ENCODE measurements at places on chromosomes 3 and 15.
A peak's percentile ranks its signal among the peaks of the same experiment; 100 is the strongest.

DNA sequence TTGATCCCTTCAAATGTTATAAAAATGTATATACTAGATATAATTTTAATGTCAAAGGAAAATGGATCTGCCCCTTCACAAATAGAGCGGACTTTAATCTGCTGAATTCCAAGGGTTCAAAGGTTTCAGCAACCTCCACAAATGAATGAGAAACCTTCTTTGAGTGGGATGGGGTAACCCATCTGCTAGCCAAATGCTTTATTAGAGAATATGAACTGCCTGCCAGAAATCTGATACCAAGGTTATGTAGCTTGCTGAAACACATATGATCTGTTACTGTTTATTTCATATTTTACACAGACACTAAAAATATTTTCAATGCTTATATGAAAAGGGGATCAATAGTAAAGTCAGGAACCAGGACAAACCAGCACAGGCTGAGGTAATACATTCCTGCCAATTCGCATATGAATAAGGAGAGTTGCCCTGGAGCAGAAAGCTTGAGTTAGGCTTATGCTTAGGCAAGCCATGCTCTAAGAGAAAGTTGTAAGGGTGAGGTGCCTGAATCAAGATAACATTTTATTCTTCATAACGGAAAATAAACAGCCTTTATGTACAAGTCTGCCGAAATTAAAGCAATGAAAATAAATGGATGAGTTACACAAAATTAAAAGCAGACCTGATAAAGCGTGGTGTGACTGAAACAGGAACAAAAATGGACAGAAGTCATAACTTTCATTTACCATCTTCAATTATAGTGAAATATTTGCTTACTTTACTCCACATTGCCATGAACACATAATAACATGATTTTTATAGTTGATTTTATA lies 26.5 kb downstream of the PLOD2 start:
- no peak for DNase-seq
- H3K27ac ChIP-seq = no peak overlapping the region
- no peaks in the 10 kb centered on the region for H3K27me3 ChIP-seq
- H3K4me1 ChIP-seq = peaks cover 16% of the 10 kb centered on the region

- H3K4me1 ChIP-seq = no peaks in the 10 kb centered on the region
- H3K36me3 ChIP-seq = no peaks in the 10 kb centered on the region
- H3K27ac ChIP-seq = peak overlapping the region; percentile 61
- DNase-seq = no peak
- H3K27me3 ChIP-seq = no peaks in the 10 kb centered on the region
- peak overlapping the region; percentile 90 for H3K4me3 ChIP-seq
Measured at GRCh38 chr3:101513419-101513986, 491 bp upstream of the SENP7 start.

- H3K27ac ChIP-seq = no peak overlapping the region
- no peak for DNase-seq
- H3K4me3 ChIP-seq = no peak overlapping the region
- H3K36me3 ChIP-seq = peaks cover 1% of the 10 kb centered on the region
- no peaks in the 10 kb centered on the region for H3K27me3 ChIP-seq
Measured at GRCh38 chr3:127011270-127011992, 28.5 kb downstream of the PLXNA1 start.

DNA sequence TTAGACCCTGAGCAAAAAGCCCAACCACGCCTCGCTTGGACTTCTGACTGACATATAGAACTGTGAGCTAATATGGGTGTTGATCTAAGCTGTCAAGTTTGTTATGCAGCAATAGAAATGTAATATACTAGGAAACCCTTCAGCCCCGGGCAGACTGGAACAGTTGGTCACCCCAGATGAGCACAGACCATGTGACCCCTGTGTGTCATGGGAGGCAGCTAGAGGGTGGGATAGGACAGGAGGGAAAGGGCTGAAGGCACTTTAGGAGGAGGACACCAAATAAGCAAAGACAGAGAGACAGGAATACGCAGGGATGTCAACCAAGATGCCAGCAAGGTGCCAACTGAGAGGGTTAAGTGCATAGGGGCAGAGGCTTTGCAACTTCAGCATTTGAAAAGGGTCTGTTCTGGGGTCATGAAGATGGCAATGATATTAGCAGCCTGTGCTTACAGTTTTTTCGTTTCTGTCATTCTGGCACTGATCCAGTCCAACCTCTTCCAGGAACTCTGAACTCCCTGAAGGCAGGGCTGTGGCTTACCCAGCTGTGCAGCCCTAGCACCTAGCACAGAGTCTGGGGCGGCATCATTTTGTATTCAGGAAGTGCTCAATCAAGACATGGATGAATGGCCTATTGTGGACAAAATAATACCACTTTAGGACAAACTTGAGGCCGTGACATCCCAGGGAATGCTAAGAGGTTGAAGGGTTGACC lies 51.4 kb downstream of the HES1 start:
- DNase-seq = no peak
- H3K4me3 ChIP-seq = no peak overlapping the region
- H3K27me3 ChIP-seq = no peaks in the 10 kb centered on the region
- H3K36me3 ChIP-seq = no peaks in the 10 kb centered on the region
- no peak overlapping the region for H3K27ac ChIP-seq

GRCh38 chr15:100275641-100276040 lies 66.1 kb downstream of the ADAMTS17 start:
- no peaks in the 10 kb centered on the region for H3K4me1 ChIP-seq
- no peak for DNase-seq

DNA sequence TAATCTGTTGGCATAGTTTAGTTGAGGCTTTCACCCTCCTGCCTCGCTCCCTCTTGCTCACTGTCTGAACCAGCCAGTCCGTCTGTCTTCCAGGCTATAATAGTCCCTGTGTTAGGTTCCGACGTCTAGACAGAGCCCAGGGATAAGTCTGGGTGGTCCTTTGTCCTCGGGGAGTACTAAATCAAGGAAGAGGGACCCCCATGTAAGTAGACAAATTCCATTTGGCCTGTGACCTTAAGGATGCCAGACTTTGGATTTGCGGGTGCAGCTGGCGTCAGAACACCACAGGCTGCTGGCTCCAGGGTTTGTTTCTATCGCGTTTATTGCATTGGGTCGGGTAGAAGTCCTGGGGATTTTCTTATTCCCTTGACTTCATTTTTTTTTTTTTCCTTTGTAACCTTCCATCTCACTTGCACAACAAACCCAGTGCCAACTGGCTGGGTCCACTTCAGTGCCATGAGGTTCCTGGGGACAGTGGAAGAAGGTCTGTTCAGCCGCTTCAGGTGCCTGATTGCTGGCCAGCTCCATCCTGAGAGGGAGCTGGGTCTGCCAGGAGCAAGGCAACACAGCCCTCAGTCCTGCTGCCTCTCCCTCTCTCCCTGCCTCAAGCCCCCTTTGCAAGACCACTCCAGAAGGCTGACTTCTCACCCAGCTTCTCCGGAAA lies 95.4 kb upstream of the KLHL25 start:
- DNase-seq = no peak
- no peaks in the 10 kb centered on the region for H3K4me1 ChIP-seq
- no peak overlapping the region for H3K27ac ChIP-seq
- no peaks in the 10 kb centered on the region for H3K27me3 ChIP-seq
- no peak overlapping the region for H3K4me3 ChIP-seq

- H3K27me3 ChIP-seq = no peaks in the 10 kb centered on the region
- H3K4me1 ChIP-seq = no peaks in the 10 kb centered on the region
- H3K27ac ChIP-seq = peak overlapping the region; percentile 72
- no peak overlapping the region for H3K4me3 ChIP-seq
- no peak for DNase-seq
Measured at GRCh38 chr3:155912579-155913190, 42.2 kb downstream of the GMPS start.

- H3K27ac ChIP-seq = no peak overlapping the region
- no peaks in the 10 kb centered on the region for H3K27me3 ChIP-seq
- H3K4me3 ChIP-seq = no peak overlapping the region
- H3K36me3 ChIP-seq = no peaks in the 10 kb centered on the region
- no peaks in the 10 kb centered on the region for H3K4me1 ChIP-seq
- DNase-seq = no peak
Measured at GRCh38 chr15:89400116-89400781, 65.6 kb upstream of the POLG start.

DNA sequence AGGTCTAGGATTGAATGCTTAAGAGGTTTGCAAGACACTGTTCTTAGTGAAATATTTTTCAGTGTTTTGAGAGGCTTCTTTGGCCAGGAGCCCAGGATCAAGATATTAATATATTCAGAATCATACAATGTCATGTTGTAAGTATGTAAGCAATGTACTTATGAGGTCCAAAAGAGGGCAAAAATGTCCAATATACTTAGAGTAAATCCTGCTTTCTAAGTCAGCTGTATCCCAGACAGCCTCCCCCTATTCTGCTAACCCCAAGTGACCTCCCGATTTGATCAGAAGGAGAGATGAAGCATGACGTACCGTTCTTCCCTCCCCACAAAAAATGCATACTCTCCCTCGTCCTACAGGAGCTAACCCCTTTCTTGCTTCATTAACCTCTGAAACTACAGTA lies 70.9 kb downstream of the CHAC1 start:
- no peaks in the 10 kb centered on the region for H3K27me3 ChIP-seq
- peaks cover 2% of the 10 kb centered on the region for H3K4me1 ChIP-seq
- peak overlapping the region; percentile 98 for H3K27ac ChIP-seq
- DNase-seq = no peak

DNA sequence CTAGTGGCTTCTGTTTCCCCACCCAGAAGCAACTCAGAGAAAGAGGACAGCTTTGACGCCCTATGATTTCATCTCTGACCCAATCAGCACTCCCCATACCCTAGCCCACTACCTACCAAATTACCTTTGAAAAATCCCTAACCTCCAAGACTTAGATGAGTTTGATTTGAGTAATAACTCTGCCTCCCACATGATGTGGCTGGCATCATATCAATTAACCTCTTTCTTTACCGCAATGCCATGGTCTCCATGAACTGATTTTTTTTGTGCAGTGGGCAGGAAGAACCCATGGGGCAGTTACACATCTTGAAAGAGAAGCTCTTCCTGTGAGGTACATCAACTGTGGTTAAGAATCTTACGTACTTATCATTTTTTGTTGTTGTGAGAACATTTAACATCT lies 25.5 kb upstream of the APOD start:
- no peaks in the 10 kb centered on the region for H3K27me3 ChIP-seq
- no peaks in the 10 kb centered on the region for H3K4me1 ChIP-seq
- no peak overlapping the region for H3K27ac ChIP-seq
- DNase-seq = no peak

DNA sequence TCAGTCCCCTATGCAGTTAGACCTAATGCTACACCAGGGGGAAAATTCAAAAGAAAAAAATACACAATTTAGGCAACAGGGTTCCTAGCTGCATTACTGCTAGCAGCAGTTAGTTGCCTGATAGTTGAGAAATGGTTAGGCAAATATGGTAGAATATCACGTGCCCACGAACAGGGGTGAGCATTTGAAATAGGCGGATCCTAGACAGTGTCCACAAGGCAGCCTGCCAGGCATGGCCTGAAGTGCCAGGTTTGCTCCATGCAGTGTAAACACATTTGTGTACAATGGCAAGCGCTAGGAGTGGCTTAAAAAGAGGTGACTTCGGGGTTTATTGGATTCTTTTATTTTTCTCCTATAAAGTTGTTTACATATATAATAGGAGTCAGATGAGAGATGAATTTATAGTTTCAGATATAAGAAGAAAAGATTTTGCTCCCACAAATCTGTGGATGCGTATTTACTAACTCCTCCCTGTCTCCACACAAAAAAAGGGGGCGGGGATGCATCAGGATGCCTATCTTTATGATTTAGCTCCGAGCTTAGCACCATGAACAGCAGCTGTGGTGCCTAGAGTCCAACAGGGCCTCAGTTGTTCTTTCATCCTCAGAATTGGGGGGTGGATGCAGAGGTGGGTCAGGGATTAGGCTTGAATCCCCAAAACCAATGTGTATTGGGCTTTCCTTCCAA lies 3.9 kb upstream of the TGM4 start:
- no peak overlapping the region for H3K27ac ChIP-seq
- H3K27me3 ChIP-seq = no peaks in the 10 kb centered on the region
- no peaks in the 10 kb centered on the region for H3K4me1 ChIP-seq
- no peaks in the 10 kb centered on the region for H3K36me3 ChIP-seq

DNA sequence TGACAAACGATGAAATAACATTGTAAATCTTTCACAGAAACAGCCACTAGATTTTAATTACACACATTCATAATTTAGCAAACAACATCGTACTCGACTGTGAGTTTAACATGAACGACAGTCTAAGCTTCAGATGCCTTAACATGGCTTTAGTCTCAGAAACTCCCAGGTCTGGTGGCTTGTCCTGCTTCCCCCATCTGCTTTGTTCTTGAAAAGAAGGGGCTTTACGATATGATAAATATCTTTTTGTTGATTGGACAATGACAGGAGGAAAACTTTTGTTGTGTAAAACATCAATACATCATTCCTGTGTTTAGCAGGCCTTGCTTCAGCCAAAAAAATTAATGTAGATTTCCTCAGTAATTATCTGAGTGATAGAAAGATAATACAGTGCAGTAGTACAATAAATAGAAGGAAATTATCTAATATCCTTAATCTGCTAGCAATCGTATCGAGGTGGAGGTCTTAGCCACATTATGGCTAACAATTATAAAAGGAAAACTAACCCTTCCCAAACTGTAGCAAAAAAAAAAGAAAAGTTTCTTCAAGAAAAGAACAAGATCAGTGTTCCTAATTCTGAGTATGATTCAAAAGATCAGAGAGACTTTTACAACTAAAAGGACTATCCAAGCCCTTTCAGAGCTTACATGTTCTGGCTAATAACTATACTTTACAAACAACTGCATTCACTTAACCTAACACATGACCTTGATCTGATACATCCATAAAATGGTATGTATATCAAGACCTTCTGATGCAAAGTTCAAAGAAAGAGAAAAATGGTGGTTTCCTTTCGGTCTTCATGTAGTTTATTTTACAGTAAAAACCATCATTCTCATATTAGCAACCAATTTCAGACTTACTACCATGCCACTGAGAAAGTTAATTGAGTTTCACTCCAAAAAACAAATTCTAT lies 535.7 kb downstream of the FOXP1 start:
- peaks cover 12% of the 10 kb centered on the region for H3K36me3 ChIP-seq
- no peak for DNase-seq
- H3K4me3 ChIP-seq = no peak overlapping the region
- H3K27ac ChIP-seq = no peak overlapping the region
- peaks cover 30% of the 10 kb centered on the region for H3K4me1 ChIP-seq

DNA sequence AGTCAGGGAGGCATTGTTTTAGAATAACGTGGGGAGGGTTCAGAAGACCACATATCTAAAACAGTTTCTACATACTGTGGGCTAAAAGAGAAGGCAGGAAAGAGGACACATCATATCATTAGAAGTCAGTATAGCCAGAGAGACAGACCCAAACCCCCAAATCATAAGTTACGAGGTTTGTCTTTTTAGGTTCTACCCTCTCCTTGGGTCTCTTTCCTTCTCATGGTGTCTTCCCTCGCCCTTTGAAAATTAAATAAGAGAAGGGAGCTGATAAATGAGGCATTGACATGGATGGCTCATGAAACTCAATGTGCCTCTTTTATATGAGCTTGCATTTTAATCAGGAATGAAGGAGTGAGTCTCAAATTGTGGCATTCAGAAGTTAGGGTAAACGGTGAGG lies 3.4 kb downstream of the UPK1B start:
- DNase-seq = no peak
- no peak overlapping the region for H3K27ac ChIP-seq
- no peaks in the 10 kb centered on the region for H3K36me3 ChIP-seq
- no peaks in the 10 kb centered on the region for H3K4me1 ChIP-seq
- no peak overlapping the region for H3K4me3 ChIP-seq

- H3K4me1 ChIP-seq = no peaks in the 10 kb centered on the region
- peaks cover 16% of the 10 kb centered on the region for H3K36me3 ChIP-seq
- DNase-seq = no peak
- H3K4me3 ChIP-seq = no peak overlapping the region
- no peaks in the 10 kb centered on the region for H3K27me3 ChIP-seq
- no peak overlapping the region for H3K27ac ChIP-seq
Measured at GRCh38 chr3:9387322-9387655, 10.1 kb upstream of the SETD5 start.

GRCh38 chr3:173617490-173617889 lies 219.9 kb downstream of the NLGN1 start:
- peak; percentile 48 for DNase-seq
- H3K4me1 ChIP-seq = peaks cover 3% of the 10 kb centered on the region
- no peaks in the 10 kb centered on the region for H3K27me3 ChIP-seq
